ENCODE measurements at places on chromosomes 13 and 19. TPM values are rescaled to one million over a fixed set of nuclear protein-coding genes. Genes with fewer than 3 reads are reported as not detected.

The ZNF99 gene
- total RNA-seq, result not detected

The UBL3 gene
- total RNA-seq, result 112 TPM

The C1QTNF9 gene
- not detected for total RNA-seq

The IGFL4 gene
- 0.69 TPM for total RNA-seq

The CACNA1A gene
- 0.36 TPM for total RNA-seq

The RGCC gene
- not detected for total RNA-seq

The CEACAM4 gene
- not detected for total RNA-seq

The PSG11 gene
- total RNA-seq, result not detected

The IZUMO2 gene
- not detected for total RNA-seq

The MATK gene
- total RNA-seq, result 0.36 TPM

The EFNB2 gene
- 29.5 TPM for total RNA-seq

The ANGPTL8 gene
- total RNA-seq, result not detected

The ZNF699 gene
- 13.4 TPM for total RNA-seq

All from melanocyte of skin (primary cell).